H9 (cell line): ENCODE measurements at places on chromosomes 2 and 18. TPM values are rescaled to one million over a fixed set of nuclear protein-coding genes. Genes with fewer than 3 reads are reported as not detected.

- no peaks in the 10 kb centered on the region for H3K27me3 ChIP-seq
- H3K36me3 ChIP-seq, result no peaks in the 10 kb centered on the region
- no peak overlapping the region for H3K4me3 ChIP-seq
- H3K4me1 ChIP-seq, result no peaks in the 10 kb centered on the region
These were observed 172.7 kb downstream of the TWIST2 start for GRCh38 chr2:239020541-239021041.

GRCh38 chr2:119339562-119339923 is 27.1 kb downstream of the C2orf76 start:
- H3K36me3 ChIP-seq, result no peaks in the 10 kb centered on the region
- no peak overlapping the region for H3K4me3 ChIP-seq

- peak; percentile 84 for DNase-seq
- H3K4me3 ChIP-seq, result no peak overlapping the region; the same call in 2 of the 3 replicates
- H3K4me1 ChIP-seq, result 0 out of 2 replicates have a peak, but pooled peaks cover 4% of the 10 kb centered on the region
- no peaks in the 10 kb centered on the region for H3K36me3 ChIP-seq
- no peak overlapping the region for H3K27ac ChIP-seq
- peaks cover 3% of the 10 kb centered on the region; the same call in 1 of the 2 replicates for H3K27me3 ChIP-seq
These were observed 15.4 kb upstream of the MLPH start for GRCh38 chr2:237471438-237472186.

DNA sequence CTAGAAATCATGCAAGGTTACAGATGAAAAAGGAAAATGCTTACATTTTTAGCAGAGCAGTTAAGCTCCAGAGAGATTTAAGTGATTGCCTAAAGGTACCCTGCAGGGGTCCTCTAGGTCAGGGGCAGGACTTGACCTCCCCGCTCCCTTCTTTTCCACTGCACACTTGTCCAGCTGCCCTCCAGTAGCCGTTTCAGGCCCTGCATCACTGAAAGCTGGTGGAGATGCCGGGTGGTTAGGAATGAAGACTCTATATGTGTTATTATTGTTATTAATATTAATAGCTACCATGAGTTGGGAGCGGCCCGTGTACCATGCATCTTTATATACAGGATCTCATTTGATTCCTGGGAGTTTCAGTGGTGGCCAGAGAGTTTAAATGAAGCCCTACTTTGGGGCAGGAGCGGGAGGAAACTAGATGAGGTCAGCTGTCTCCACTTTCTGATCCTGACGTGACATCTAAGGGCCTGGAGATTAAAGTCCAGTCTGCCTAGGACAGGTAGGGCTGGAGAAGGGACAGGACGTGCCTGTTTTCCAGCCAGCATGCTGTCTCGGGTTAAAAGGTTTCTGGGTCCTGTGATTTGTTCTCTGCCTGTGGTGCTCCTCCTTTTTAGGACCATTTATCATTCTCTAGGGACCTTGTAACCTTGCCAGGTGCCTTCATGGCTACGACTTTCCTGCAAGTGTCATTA is 2.1 kb downstream of the TMEM37 start:
- H3K36me3 ChIP-seq, result peaks cover 7% of the 10 kb centered on the region; the same call in 1 of the 2 replicates
- no peaks in the 10 kb centered on the region; the same call in 1 of the 2 replicates for H3K27me3 ChIP-seq

- no peak for DNase-seq
- no peaks in the 10 kb centered on the region for H3K4me1 ChIP-seq
- H3K27ac ChIP-seq, result no peak overlapping the region
- H3K4me3 ChIP-seq, result no peak overlapping the region
These were observed 241.6 kb downstream of the PDE11A start for GRCh38 chr2:177830881-177831386.

DNA sequence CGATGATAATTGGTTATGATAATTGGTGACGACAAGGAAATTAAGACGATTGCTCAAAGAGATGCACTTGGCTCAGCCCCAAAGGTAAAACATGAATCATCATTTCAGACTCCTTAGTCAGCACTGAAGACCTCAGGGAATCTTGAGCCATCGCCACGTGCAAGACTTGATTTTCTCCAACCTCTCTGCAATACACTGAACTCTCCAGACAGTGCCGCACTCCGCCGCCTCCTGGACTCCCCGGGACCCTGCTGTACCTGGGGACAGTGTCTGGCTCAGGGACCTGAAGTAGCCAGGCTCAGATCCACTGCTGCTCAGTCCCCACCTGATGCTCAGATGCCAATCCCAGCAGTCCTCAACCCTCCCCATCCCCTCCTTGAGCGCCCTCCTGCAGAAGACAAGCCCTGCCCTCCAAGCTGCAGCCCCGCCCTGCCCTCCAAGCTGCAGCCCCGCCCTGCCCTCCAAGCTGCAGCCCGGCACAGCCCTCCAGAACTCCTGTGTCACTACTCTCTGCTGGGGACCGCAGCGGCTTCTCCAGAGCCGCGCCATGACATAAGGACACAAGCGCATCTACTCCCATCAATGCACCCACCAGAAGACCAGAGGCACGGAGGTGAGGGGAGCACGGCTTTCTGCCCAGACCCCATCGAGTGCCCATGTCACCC is 1.1 kb downstream of the TMEM18 start:
- no peak overlapping the region for H3K27ac ChIP-seq
- no peaks in the 10 kb centered on the region for H3K27me3 ChIP-seq
- H3K36me3 ChIP-seq, result peaks cover 17% of the 10 kb centered on the region
- peak overlapping the region; percentile 92 for H3K4me3 ChIP-seq
- H3K4me1 ChIP-seq, result no peaks in the 10 kb centered on the region

DNA sequence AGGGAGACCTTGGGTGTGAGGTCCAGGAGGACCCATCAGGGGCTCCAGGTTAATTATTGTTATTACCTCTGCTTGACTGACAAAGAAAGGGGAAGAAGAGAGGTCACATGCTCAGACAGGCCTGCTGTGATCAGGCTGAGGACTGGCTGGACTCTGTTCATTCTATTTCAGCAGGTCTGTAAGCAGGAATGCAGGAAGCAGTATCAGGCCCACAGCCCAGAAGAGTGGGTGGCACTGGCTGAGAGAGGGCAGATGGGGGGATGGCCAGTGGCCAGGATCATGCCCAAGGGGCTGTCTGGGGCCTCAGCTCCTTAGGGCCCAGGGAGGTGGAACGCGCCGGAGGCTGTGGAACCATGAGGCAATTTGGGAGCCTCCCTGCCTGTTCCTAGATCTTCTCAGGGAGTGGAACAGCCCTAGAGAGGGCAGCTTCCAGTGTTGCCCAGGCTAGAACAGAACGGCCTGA is 43.7 kb upstream of the ZBTB7C start:
- DNase-seq, result no peak
- H3K27ac ChIP-seq, result no peak overlapping the region
- no peaks in the 10 kb centered on the region for H3K27me3 ChIP-seq

GRCh38 chr2:9984217-9984739 is 32.8 kb downstream of the GRHL1 start:
- no peaks in the 10 kb centered on the region for H3K36me3 ChIP-seq
- H3K27ac ChIP-seq, result no peak overlapping the region
- no peak for DNase-seq
- no peaks in the 10 kb centered on the region for H3K4me1 ChIP-seq
- no peaks in the 10 kb centered on the region for H3K27me3 ChIP-seq

- no peak overlapping the region for H3K4me3 ChIP-seq
- no peaks in the 10 kb centered on the region for H3K36me3 ChIP-seq
- H3K27me3 ChIP-seq, result no peaks in the 10 kb centered on the region
- no peak for DNase-seq
- H3K27ac ChIP-seq, result no peak overlapping the region
These were observed 101.7 kb downstream of the GPR39 start for GRCh38 chr2:132518302-132518701.

DNA sequence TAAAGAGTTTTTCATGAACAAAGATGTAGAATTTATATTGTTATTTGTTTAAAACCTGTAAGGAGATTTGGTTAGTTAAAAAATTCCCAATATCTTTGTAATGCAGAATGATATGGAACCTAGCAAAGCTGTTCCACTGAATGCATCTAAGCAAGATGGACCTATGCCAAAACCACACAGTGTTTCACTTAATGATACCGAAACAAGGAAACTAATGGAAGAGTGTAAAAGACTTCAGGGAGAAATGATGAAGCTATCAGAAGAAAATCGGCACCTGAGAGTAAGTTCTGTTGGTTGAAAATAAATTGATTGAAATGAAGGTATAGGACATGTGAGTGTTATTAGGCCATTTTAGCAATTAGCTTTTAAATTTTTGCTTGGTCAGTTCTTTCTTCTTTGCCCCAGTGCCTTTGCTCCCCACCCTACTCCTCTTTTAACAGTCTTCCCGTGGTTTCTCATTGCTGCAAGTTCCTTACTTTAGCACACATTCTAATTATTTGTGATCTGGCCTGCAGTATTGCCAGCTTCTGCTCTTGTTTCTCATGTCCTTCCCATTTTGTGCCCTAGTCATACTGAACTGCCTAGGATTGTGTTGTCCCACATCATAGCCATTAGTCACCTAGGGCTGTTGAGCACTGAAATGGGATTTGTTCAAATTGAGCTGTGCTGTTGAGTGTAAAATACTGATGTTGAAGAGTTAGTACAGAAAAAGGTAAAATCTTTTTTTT is 36.6 kb downstream of the VAPA start:
- no peak for DNase-seq
- no peaks in the 10 kb centered on the region for H3K4me1 ChIP-seq
- no peak overlapping the region for H3K27ac ChIP-seq
- H3K4me3 ChIP-seq, result no peak overlapping the region
- no peaks in the 10 kb centered on the region for H3K27me3 ChIP-seq
- H3K36me3 ChIP-seq, result peaks cover 49% of the 10 kb centered on the region

DNA sequence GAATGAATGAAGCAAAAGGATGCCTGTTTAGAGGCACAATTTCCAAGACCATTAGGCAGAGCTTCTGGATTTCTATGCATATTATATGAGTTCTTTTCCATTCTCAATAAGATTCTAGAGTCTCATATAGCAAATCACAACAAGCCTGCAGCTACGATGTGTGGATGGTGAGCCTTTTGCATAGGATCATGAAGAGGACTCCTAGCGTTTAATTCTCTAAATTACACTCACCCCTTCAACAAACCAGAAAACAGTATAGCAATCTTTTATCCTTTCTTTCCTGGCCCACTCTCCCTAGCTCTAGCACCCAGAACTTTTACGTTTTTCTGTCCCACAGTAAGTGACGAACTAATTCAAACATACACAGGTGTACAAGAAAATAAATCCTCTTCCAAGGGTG is 293.1 kb upstream of the KLHL29 start:
- no peak overlapping the region for H3K4me3 ChIP-seq
- no peaks in the 10 kb centered on the region for H3K27me3 ChIP-seq
- H3K27ac ChIP-seq, result no peak overlapping the region
- peaks cover 3% of the 10 kb centered on the region for H3K36me3 ChIP-seq
- no peak for DNase-seq

DNA sequence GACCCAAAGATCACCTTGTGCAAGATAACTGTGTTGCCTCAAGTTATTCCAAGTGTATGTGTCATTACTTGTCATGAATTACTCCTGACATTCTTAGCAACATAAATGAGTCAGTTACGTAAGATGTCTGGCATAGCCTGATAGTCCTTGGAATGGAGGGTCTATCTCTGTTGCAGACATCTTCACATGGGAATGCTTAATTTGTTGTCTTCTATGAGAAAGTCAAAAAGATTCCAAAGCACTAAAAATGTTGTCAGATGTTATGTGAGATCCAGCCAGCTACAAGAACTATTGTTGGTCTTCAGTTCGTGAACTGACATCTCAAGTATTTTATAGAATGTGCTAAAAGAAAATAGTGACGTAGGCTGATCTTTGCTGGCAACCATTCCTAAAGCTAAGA is 178.2 kb upstream of the RASGRP3 start:
- no peaks in the 10 kb centered on the region for H3K27me3 ChIP-seq
- H3K27ac ChIP-seq, result no peak overlapping the region
- no peak for DNase-seq
- no peak overlapping the region for H3K4me3 ChIP-seq

GRCh38 chr2:33420726-33421125 is 55.7 kb upstream of the RASGRP3 start:
- no peaks in the 10 kb centered on the region for H3K36me3 ChIP-seq
- H3K4me3 ChIP-seq, result no peak overlapping the region
- H3K4me1 ChIP-seq, result no peaks in the 10 kb centered on the region; the same call in 1 of the 2 replicates
- no peak for DNase-seq

- H3K27me3 ChIP-seq, result no peaks in the 10 kb centered on the region
- H3K27ac ChIP-seq, result no peak overlapping the region
- no peaks in the 10 kb centered on the region for H3K4me1 ChIP-seq
- H3K36me3 ChIP-seq, result no peaks in the 10 kb centered on the region
These were observed 8.0 kb upstream of the CDK15 start for GRCh38 chr2:201798252-201798913.

DNA sequence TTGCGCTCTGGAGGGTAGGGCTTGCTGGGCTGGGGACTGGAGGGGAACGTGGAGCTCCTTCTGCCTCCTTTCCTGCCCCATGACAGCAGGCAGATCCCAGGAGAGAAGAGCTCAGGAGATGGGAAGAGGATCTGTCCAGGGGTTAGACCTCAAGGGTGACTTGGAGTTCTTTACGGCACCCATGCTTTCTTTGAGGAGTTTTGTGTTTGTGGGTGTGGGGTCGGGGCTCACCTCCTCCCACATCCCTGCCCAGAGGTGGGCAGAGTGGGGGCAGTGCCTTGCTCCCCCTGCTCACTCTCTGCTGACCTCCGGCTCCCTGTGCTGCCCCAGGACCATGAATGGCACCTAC is 4.3 kb downstream of the GPR35 start:
- DNase-seq, result peak; percentile 15
- H3K4me3 ChIP-seq, result no peak overlapping the region
- no peaks in the 10 kb centered on the region for H3K4me1 ChIP-seq

DNA sequence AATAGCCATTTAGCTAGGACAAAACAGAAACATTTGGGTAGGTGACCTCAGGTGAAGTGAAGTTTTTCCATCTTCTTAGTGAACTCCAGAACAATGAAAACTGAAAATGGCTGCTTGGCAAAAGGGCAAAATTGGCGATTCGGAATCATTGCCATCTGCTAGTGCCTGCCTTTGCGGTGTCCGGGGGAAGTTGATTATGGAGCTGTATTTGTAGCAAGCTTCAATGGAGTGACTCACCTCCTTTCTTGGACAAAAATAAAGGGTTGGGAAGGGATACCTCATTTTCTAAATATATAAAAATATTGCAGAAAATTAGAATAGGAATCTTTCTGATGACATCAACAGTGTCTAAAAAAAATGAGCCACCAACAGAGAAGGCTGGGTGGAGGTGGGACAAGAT is 460.5 kb downstream of the TGIF1 start:
- H3K27me3 ChIP-seq, result no peaks in the 10 kb centered on the region
- H3K27ac ChIP-seq, result no peak overlapping the region
- H3K4me3 ChIP-seq, result no peak overlapping the region

- no peak overlapping the region for H3K27ac ChIP-seq
- H3K36me3 ChIP-seq, result peaks cover 17% of the 10 kb centered on the region
- no peak overlapping the region for H3K4me3 ChIP-seq
- no peaks in the 10 kb centered on the region for H3K27me3 ChIP-seq
- no peak for DNase-seq
These were observed 3.5 kb downstream of the SFT2D3 start for GRCh38 chr2:127704641-127705390.

- no peaks in the 10 kb centered on the region for H3K27me3 ChIP-seq
- no peak for DNase-seq
- H3K36me3 ChIP-seq, result peaks cover 17% of the 10 kb centered on the region
- no peak overlapping the region for H3K27ac ChIP-seq
These were observed 94.3 kb downstream of the DGKD start for GRCh38 chr2:233448575-233448974.

GAL3ST2 gene
- total RNA-seq, result 0.33 and 0.37 TPM in 2 replicates

HRH4 gene
- total RNA-seq, result not detected in 2 replicates

CIB4 gene
- total RNA-seq, result not detected in 2 replicates

HNRNPA3 gene
- 405 and 419 TPM in 2 replicates for total RNA-seq

KRTCAP3 gene
- 49.9 and 57.3 TPM in 2 replicates for total RNA-seq

EVX2 gene
- total RNA-seq, result not detected in 2 replicates

CCDC85A gene
- total RNA-seq, result 0.17 TPM in 1 of 2 replicates, not detected in the other

TRIM54 gene
- 4.6 and 5.0 TPM in 2 replicates for total RNA-seq
